CD8-positive, alpha-beta memory T cell (primary cell): ENCODE measurements at places on chromosomes 2 and 18. TPM values are rescaled to one million over a fixed set of nuclear protein-coding genes. Genes with fewer than 3 reads are reported as not detected.

- DNase-seq, result no peak
These were observed 54.7 kb downstream of the THADA start for GRCh38 chr2:43541165-43541564.

GRCh38 chr2:191657977-191658376 is 20.0 kb upstream of the NABP1 start:
- DNase-seq, result no peak

GRCh38 chr2:223086370-223086981 is 34.5 kb downstream of the KCNE4 start:
- no peak for DNase-seq

DNA sequence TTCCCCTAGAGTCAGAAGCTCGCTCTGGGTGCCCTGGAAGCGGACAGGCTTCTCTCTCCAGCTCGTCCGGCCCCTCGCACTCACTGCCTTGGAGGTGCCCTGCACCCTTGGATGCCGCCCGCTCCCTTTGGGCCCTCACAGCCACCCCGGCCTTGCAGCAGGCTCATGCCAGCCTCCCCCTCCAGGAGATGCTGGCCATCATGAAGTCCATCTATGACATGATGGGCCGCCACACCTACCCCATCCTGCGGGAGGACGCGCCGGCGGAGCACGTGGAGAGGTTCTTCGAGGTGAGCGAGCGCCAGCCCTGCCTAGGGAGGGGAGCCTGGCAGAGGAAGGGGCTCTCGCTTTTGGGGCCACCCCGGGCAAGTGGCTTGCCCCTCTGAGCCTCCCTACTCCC is 20.3 kb upstream of the FAHD2A start:
- no peak for DNase-seq

DNA sequence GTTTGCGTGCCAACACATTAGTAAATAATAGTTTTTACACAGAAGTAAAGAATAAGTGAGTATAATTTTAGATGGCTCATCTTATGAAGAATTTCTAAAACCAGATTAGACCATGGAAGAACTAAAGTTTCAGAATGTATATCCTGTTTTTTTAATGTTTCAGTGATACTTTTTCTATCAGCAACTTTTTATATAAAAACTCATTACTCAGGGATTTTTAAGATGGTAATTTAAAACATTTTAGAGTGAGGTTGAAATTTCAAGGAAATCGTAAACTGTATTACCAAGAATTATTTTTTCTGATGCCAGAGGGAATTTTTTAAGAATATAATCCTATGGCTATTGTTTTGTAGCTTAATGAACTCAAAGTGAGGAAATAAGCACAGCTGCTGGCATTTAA is 128.5 kb upstream of the FANCL start:
- no peak for DNase-seq

DNA sequence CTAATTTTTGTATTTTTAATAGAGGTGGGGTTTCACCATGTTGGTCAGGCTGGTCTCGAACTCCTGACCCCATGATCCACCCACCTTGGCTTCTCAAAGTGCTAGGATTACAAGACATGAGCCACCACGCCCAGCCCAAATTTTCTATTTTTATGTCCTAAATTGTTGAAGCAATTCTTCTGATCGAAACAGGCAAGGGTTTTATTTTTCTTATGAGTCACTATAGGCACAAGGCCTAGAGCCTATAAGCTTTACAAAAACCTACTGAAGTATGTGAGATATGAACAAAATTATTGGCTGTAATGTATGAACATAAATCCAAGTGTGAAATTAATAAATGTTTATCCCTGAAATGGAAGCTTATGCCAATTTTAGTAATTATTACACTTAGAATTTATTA is 464.2 kb upstream of the NRP2 start:
- no peak for DNase-seq

- DNase-seq, result no peak
These were observed 57.9 kb upstream of the MSH2 start for GRCh38 chr2:47344890-47345589.

- DNase-seq, result no peak
These were observed 118.6 kb downstream of the MCFD2 start for GRCh38 chr2:46796843-46797625.

The PARD6G gene
- 0.32 TPM for polyA plus RNA-seq

The TFCP2L1 gene
- polyA plus RNA-seq, result 0.45 TPM
